Tibial nerve (tissue), 4 donors: ENCODE measurements at places on chromosomes 5 and 9. TPM values are rescaled to one million over a fixed set of nuclear protein-coding genes. Genes with fewer than 3 reads are reported as not detected.

Gene PDCD1LG2
- 2.1 TPM for total RNA-seq

Gene LTC4S
- 27.3 TPM for total RNA-seq

Gene BTNL8
- not detected for total RNA-seq

Gene TMC1
- 0.30 TPM for total RNA-seq

Gene CTXN3
- total RNA-seq = not detected

Gene NUTM2F
- total RNA-seq = 0.21 TPM

Gene TGFBI
- 158 TPM for total RNA-seq

Gene SPATA31D4
- not detected for total RNA-seq

Gene PCDHGA3
- total RNA-seq = 8.5 TPM

Gene TAF11L8
- not detected for total RNA-seq

Gene PCDHA4
- 1.6 TPM for total RNA-seq

Gene COL23A1
- total RNA-seq = 20.4 TPM

Gene TEX48
- total RNA-seq = not detected

Gene ANKRD55
- total RNA-seq = not detected

Gene ACTBL2
- not detected for total RNA-seq

Gene C5orf58
- not detected for total RNA-seq
